ENCODE measurements at places on chromosomes 3 and 15.

GRCh38 chr3:23501201-23501802, 298.2 kb downstream of the UBE2E2 start:
- DNase-seq, result no peak

GRCh38 chr3:15794842-15795650, 2.7 kb downstream of the ANKRD28 start:
- no peak for DNase-seq

GRCh38 chr3:111720681-111721380, 125.7 kb upstream of the ZBED2 start:
- no peak for DNase-seq

GRCh38 chr3:79769229-79769628, 1.4 kb upstream of the ROBO1 start:
- DNase-seq, result no peak

GRCh38 chr3:189621948-189622603, 9.1 kb upstream of the TP63 start:
- DNase-seq, result no peak

GRCh38 chr3:52006017-52006819, 10.5 kb upstream of the RPL29 start:
- no peak for DNase-seq

DNA sequence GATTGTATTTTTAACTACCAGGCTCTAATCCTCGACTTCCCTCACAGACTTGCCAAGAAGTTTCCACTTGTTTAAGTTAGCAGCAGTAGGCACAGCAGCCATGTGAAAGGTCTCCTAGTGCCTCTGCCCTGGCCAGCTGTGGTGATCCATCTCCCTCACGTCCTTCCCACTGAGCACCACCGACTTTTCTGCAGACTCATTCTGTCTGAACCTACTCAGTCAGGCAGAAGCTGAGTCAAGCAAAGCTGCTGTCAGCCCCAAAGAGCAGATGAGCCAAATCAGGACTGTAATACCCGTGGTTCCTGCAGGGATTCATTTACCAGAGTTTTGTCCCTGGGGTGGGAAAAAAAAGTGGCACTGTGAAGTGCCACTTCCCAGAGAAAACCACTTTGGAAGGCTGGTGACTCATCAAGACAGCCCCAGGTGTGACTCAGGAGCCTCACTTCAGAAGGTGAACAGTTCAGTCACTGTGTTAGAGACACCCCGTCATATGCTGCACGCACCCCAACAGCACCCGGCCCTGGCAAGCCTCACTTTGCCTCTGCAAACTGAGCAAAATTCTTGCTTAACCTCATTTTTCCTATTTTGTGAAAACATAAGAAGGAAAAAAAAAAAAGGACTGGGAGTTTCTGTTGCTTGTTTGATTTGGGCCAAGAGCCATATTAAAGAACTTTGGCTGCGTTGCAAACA, 76.0 kb downstream of the WWTR1 start:
- DNase-seq, result peak; percentile 85

GRCh38 chr15:68343579-68344225, 66.2 kb downstream of the FEM1B start:
- no peak for DNase-seq

GRCh38 chr15:70172566-70173225, 75.0 kb upstream of the TLE3 start:
- peak; percentile 22 for DNase-seq

DNA sequence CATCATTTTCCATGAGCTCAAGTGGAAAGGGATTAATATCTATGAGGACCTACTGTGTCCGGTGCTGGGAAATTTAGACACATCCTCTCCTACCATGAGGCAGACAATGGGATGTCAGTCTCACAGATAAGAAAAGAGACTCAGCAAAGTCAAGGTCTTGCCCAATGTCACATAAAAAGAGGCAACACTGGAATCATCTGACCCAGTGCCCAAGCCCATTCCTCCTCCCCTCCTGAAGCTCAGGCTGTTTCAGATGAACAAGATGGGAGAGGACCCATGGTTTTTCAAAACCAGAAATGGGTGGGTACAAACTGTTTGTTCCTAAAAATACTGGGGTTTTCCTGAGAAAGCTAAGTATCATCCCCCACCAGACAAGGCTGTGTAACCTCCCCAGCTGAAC, 22.2 kb downstream of the POC1A start:
- no peak for DNase-seq

DNA sequence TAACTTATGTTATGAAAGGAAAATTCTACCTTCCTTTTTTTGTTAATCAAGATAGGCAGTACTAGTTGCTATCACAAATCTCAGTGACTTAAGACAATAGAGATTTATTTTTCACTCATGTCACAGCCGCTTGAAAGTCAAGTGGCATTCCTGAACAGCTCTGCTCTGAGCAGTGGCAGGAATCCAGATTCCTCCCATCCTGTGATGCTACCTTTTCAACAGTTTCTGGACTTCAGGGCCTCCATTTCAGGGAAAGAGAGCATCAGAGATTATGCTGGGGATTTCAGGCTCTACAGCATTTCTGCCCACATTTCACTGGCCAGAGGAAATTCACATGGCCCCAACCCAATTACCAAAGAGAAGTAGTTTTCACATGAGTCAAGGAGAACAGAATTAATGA, 83.4 kb downstream of the IL1RAP start:
- DNase-seq, result no peak

GRCh38 chr3:193816656-193817311, 223.8 kb downstream of the OPA1 start:
- DNase-seq, result peak; percentile 54

GRCh38 chr3:155981669-155982068, 111.2 kb downstream of the GMPS start:
- no peak for DNase-seq

DNA sequence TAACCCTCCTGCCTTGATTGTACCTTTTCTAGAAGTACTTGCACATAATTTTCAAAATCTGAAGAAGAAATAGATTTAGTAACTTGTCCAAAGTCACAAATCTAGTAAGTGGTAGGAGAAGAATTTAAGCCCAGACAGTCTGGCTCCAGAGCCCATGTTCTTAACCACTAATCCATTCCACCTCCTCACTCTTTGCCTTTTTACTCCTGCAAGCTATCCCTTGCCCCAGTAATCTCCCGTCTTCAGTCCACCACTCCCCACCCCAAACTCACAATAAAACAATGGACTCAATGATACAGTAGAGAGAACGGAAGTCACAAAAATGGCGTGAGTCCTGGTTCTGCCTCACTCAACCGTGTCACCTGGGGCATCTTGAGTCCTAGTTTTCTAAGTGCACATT, 48.7 kb downstream of the SETMAR start:
- DNase-seq, result no peak

DNA sequence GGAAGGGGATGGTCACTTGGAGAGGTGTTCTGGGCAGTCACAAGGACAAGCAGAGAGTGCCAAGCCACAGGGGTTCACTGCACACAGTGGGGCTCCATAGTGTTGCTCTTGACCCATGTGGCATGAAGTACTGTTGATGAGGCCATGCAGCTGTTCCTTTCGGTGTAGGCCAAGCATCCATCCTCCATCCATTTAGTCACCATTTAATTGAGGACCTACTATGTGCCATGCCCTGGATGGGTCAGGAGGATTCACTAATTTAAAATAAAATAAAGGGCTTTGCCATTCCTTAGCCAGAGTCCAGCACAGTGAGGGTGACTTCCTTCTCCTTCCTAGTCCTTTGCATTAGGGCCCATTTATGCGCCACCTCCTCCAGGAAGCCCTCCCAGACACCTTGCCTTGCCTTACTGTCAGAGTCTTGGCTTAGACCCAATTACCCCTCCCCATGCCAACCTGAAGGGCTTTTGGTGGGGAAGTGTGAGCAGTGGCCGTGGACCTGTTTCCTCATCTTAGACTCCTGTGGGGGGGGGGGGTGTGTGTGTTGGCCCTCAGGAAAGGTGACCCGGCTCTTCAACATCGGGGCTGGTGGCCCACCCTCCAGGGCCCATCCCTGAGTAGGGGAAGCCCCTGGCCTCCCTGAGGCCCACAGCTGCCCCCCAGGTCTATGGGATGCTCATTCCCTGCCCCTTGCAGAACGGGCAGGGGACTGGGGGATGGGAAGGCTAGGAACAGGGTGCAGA, 25.6 kb downstream of the PSTPIP1 start:
- no peak for DNase-seq

- DNase-seq, result no peak
Measured at GRCh38 chr3:3798631-3799113, 559 bp upstream of the LRRN1 start.

- peak; percentile 78 for DNase-seq
Measured at GRCh38 chr3:124217542-124217941, 225.6 kb upstream of the ROPN1 start.

GRCh38 chr15:38164061-38164460, 88.6 kb upstream of the SPRED1 start:
- DNase-seq, result no peak

- DNase-seq, result peak; percentile 80
Measured at GRCh38 chr15:79595995-79596622, 164.0 kb downstream of the MINAR1 start.

GRCh38 chr15:36235173-36235572, 344.3 kb upstream of the CDIN1 start:
- no peak for DNase-seq

- peak; percentile 92 for DNase-seq
Measured at GRCh38 chr3:115790759-115791158, 167.4 kb downstream of the GAP43 start.

DNA sequence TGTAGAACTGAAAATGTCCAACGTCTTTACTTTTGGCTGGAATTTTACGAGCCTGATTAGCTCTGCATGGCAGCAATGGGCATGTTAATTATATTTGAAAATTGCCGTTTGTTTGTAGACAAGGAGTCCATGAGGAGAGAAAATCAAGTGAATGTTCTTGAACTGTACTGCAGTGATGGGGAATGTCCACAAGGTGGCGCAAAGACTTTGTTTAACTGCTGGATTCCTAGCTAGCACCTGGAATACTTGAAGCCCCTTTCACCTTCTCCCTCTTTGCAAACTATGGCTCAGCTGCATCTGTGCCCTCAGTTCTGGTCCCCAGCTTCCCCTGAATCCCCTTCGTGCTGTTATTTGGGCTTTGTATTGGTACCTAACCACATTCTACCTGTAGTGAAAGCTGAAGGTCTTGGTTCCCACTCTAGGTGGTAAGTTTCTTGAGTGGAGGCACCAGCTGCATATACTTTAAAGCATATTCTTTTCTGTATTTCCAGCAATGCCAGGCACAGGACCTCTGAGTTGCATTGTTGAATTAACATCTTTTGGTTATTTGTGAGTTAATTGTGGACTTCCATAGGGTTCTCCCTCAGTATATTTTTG, 25.3 kb downstream of the EXOG start:
- DNase-seq, result peak; percentile 57

GRCh38 chr15:63018639-63019038, 23.9 kb upstream of the TPM1 start:
- DNase-seq, result no peak

GRCh38 chr15:65402961-65403360, 19.8 kb downstream of the IGDCC4 start:
- no peak for DNase-seq

- DNase-seq, result no peak
Measured at GRCh38 chr3:20490996-20491395, 305.0 kb upstream of the SGO1 start.

DNA sequence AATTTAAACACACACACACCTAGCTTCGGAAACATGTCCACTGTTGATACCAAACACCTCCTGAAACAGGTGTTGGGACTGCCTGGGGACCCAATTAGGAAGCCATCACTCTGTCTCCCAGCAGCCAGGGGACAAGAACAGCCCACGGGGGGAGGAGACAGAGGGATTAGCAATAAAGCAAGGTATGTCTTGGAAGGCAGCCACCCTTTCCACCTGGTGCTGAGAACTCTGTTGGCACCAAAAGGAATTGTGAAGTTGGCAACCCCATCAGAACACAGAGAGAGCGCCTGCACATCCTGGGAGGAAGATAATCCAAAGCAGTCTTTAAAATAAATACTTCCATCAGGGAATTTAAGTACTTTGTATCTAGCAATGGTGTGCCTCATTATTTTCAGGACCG, 111.0 kb downstream of the ADAMTS17 start:
- no peak for DNase-seq

DNA sequence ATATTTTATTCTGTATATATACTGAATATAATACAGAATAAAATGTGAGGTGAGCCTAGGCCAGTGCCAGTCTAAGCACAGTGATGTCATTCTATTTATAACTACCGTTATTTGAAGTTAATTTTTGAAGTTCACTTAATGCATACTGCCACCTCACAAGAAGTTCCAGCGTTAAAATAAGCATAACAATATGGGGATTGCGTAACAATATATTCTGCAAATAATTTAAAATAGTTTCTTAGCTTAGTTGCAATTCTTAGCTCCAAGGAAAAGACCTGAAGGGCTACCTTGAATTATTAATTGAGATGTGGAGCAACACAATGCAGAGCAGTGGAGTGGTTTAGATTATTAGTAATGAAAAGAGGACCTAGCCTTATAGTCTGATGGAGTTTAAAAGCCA, 390.5 kb upstream of the ROBO1 start:
- no peak for DNase-seq

DNA sequence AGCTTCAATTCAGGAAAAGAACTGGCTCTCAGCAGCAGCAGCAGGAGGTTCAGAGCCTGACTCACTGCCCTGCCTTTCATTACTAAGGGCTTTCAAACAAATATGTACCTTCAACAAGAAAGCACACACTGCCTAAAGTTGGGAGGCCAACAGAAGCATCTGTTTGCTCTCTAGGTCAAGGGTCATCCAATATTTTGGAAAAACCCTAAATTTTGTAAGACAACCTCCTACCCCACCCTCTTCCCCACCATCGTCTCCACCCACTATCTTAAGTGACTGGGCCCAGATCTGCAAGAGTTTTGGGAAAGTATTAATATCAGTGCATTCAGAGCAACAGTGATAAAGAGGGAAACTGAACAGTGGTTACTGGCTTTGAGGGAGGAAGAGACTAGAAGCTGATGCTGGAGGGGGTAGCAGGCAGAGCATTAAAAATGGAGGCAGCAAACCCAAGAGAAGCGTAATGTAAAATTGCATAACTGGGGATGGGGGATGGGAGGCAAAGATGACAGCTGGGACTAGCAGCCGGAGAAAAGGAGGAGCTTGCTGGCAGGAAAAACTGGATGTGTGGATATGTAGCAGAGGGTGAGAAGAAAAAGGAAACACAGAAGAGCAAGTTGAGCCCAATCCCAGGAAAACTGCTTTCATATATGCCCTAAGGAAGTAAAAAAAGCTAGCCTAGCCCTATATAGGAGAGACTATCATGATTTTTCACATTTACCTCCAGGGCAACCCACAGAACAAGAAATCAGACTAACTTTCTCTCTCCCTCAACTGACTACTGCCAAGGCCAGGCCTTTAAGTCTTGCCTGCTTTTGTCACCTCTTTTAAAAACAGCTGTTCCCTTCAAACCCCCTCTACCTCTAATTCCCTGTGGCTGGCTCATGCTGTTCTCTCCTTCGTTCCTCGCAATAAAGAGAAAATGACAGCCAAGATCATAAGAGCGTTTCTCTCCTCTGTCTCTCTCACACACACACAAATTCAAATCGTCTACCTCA, 31.4 kb downstream of the NPTN start:
- peak; percentile 72 for DNase-seq

- peak; percentile 94 for DNase-seq
Measured at GRCh38 chr3:62586356-62586755, 213.0 kb upstream of the FEZF2 start.

DNA sequence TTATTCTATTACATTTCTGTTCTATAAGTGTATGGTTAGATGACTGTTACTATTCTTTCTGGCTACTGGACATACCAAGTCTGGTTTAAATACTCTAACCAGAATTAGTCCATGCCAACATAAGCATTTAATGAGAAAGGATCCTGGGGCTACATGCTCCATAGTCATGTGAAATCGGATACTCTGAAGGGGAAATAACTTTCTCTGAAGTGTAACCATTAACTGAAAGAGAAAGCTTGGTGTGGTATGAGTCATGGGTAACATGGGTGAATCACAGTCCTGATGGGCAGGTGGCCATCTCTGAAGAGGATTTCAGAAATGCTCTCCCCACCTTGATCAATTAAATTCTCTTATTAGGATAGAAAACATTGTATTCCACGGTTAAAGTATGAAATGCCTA, 69.4 kb downstream of the FHIT start:
- DNase-seq, result no peak
